ENCODE measurements at places on chromosomes 4 and X.

DNA sequence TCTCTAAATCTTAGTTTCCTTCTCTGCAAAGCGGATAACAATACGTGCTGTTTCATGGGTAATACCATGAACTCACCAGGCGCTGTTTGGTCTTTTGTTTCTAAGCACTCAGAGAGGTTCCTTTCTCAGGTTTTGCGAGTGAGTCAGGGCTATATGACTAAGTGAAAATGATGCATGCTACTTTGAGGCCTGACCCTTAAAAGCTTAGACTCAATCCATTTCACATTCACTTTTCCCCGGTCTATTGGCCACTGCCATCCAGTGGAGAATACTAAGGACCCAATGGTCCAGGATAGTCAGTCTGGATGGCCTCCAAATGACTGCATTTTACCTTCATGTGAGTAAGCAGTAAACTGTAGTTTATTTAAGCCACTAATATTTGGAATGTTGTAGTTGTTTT lies 400.8 kb upstream of the SLIT2 start:
- DNase-seq = no peak

DNA sequence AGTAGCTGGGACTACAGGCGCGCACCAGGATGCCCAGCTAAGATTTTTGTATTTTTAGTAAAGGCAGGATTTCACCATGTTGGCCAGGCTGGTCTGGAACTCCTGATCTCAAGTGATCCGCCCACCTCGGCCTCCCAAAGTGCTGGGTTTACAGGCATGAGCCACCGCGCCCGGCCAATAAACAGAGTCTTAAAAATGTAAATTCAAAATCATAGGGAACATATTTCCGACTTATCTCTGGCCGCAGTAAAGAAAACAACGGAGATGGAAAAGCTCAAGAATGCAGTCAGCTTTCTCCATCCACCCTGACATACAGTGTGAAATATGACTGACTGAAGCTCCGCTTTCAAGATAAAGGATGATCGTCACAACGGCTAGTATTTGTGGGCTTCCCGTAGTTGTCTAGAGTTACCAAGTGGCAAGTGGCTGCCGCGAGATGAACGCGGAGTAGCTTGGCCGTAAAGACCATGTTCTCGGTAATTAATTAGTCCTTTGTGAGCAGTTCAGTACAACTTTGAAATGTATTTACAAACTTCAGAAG lies 495.1 kb upstream of the FAT1 start:
- no peak for DNase-seq

- no peak for DNase-seq
Observed at GRCh38 chr4:31230594-31230993, 510.4 kb downstream of the PCDH7 start.

- DNase-seq = no peak
Observed at GRCh38 chr4:92381616-92382015, 77.8 kb downstream of the GRID2 start.

DNA sequence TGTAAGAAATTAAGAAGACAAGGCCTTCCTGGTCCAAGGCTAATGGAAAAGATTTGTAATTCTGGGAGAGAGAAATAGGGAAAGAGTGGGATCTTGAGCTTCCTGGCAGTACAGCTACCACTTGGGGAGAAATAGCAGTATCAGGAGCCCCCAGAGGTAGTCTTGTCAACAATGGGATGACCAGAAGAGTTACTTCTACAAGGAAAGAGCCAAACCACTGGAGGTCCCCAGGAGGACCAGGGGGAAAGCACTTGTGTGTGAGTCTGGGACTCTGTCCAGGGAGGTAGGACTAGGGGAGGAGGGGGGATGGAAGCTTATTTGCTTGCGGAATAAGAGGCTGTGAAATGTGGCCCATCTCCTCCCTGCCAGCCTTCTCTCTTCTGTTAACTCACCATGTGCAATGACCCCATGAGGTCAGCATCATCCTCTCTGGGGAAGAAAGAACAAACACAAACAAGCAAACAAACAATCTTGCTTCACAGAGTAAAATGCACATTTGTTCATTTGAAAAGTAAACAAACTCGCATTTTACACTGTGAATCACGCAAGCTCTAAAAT lies 160.1 kb downstream of the STK32B start:
- no peak for DNase-seq

- no peak for DNase-seq
Observed at GRCh38 chrX:50103866-50104566, 96.8 kb downstream of the AKAP4 start.

- no peak for DNase-seq
Observed at GRCh38 chr4:83821493-83821892, 285.6 kb downstream of the GPAT3 start.

DNA sequence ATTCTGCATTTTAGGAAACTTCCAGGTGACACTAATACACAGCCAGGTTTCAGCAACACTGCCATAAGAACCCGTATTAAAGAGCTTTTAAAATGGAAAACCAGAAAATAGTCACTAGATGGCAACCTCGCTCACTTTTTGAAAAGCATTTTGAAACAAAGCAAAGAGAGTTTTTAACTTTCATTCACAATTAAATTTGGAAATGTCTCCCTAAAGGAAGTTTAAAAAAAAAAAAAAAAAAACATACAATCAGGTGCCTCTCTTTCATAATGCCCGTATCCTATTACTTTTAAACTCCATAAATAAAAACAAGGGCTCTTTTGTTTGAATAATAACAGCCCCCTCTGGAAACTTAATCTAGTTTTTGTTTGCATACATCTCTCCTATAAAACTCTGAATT lies 20.3 kb downstream of the MEPE start:
- no peak for DNase-seq

- DNase-seq = no peak
Observed at GRCh38 chr4:82786828-82787227, 11.8 kb downstream of the SCD5 start.

- DNase-seq = no peak
Observed at GRCh38 chr4:131526686-131527085, 1622.4 kb upstream of the PCDH10 start.

DNA sequence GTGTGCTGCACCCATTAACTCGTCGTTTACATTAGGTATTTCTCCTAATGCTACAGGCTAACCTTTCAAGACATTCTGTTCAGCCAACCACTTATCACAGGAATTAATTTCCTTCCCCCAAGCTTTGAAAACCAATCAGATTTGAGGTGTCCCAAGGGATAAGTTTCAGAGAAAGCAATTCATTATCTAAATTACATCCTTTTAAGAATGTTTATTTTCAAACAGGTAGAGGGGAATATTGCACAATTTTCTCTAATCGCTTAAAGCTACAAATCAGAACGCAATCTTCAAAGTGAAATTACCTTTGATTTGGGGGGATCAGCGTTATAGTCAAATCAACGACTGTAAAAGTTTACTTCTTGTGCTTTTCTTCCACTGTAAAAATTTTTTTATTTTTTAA lies 1.6 kb downstream of the CLOCK start:
- DNase-seq = no peak

GRCh38 chrX:116480059-116480458 lies 17.3 kb upstream of the CT83 start:
- no peak for DNase-seq

DNA sequence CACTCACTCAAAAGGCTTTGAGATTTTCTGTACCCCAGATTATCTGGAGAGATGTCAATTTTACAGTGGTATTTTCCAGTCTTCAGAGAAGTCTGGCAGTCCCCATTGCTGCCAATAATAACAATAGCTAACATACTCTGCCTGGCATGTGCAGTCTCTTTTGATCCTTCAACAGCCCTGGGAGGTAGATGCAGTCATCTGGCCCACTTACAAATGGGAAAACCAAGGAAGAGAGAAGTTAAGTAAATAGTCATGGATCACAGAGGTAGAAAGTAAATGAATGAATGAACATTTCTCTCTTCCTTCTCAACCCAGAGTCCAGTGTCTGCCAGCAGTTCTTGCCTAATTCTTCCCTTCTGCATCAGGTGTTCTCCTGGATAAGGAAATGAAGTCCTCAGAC lies 113.0 kb upstream of the EDNRA start:
- DNase-seq = no peak

GRCh38 chr4:48831532-48832030 lies 693 bp downstream of the OCIAD1 start:
- DNase-seq = no peak

All from neural crest cell (in vitro differentiated cells).